ENCODE measurements at places on chromosomes 1 and 21.

- no peak for DNase-seq
Measured at GRCh38 chr1:26409191-26409807, 1.3 kb upstream of the LIN28A start.

DNA sequence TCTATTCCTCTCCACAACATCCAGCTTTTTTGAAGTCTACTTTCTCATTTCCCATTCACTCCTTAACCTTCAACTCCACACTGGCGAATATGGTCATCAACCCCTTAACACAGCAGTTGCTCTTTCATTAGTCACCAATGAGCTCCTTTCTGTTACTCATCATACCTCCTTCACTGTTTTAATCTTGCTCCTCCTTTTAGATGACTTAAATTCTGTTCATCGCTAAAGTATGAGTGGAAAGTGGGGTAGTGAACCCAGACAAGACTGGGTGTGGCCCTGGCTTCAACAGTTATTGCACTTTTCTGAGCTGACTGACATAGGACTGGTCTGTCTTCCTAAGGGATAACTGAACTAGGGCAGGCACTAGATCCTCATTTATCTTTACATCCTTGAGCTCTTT lies 51.3 kb downstream of the AKT3 start:
- DNase-seq, result peak; percentile 84

DNA sequence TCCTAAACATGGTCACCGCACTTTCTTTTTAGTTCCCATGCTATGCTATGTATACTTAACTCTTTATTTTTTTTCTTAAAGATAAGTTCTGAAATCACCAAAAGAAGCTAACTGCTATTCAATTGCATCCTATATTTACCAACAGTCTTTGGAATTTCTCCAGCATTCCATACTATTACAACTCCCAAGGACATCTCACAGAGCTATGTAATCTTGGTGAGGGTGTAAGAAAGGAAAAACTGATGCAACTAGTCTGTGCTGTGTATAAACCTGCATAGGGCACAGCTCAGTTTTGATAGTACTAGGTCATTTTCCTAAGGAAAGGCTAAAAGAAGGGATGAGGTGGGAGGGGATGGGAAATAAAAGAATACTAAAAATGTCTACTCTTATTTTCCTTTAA lies 78.0 kb downstream of the PTPN14 start:
- peak; percentile 80 for DNase-seq

- DNase-seq, result no peak
Measured at GRCh38 chr1:2059290-2059953, 9.2 kb downstream of the PRKCZ start.

DNA sequence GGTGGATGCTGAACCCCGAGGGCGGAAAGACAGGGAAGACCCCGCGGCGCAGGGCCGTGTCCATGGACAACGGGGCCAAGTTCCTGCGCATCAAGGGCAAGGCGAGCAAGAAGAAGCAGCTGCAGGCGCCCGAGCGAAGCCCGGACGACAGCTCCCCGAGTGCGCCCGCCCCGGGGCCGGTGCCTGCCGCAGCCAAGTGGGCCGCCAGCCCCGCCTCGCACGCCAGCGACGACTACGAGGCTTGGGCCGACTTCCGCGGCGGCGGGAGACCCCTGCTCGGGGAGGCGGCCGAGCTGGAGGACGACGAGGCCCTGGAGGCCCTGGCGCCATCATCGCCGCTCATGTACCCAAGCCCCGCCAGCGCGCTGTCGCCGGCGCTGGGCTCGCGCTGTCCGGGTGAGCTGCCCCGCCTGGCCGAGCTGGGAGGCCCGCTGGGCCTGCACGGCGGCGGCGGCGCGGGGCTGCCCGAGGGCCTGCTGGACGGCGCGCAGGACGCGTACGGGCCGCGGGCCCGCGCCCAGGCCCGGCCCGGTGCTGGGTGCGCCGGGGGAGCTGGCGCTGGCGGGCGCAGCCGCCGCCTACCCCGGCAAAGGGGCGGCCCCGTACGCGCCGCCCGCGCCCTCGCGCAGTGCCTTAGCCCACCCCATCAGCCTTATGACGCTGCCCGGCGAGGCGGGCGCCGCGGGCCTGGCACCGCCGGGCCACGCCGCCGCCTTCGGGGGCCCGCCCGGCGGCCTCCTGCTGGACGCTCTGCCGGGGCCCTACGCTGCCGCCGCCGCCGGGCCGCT lies 20.7 kb downstream of the FOXO6 start:
- peak; percentile 31 for DNase-seq

DNA sequence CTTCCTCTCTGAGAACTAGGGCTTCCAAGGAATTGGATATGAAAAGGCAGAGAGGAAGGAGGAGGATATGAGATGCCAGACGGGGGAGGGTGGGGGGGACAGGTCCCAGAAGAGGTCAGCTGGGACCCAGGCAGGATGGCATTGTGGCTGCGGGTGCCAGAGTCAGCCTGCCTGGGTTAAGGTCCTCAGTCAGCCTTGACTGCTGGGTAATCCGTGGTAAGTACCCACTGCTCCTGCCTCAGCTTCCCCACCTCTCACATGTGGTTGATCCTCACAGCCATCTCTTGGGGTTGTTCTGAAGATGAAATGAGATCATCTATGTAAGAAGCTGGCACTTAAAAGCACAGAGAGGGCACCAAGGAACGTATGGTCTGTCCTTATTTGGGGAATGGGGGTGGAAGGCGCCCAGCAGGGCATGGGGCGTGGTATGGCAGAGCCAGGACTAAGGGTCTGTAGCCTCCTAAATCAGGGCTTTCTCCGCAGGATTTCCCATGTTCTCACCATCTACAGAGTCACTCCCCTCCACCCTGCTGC lies 23.8 kb downstream of the ELF3 start:
- no peak for DNase-seq

DNA sequence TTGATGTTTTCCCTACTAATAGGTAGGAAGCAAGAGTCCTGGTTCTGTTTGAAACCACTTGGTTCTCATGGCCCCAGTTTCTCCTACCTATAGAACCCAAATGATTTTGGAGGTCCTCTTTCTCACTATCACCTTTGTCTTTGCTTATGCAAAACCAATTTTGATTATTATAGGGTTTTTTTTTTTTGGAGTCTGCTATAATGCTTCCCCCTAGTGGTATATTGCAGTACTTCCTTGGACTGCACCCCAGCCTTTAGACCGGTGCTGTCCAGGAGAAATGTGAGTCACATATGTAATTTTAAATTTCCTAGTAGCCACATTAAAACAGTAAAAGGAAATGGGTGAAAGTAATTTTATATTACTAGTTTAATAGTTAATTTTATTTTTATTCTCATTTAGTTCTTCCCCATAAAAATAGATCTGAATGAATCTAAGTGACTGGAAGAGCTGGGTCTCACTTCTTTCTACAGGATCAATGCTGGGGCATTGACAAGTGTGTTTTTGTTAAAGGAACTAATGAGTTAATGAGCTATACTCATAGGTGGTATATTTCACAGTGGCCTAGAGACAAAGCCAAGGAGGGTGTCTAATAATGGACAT lies 10.6 kb downstream of the FCMR start:
- peak; percentile 77 for DNase-seq

DNA sequence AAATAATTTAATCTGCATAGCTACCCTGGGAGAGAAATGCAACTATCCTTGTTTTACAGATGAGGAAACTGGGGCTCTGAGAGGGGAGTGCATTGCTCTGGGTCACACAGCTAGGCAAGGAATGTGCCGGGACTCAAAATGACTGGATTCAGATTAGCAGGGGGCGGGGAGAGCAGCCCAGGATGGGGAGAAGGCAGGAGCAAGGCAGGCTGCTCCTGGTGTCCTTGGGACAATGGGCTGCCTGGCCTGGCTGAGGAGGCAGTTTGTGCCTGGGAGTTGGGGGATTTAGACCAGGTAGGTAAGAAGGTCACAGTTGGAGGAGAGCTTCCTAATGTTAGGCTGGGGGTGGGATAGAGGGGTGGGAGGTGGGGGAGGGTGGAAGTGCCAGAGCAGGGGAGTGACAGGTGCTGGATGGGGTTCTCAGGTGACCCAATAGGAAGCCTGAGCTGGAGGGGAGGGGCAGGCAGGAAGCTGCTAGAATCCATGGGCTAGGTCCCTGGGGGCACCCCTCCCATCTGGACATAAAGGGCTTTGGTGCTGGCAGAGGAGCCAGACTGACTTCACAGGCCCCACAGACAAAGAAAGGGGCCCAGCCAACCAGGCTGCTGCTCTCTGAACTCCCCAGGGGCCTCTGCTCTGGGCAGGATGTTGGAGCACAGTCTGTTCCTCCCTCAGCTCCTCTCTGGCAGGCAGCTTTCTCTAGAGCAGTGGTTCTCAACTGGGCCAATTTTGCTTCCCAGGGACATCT lies 29.0 kb downstream of the TRIM62 start:
- no peak for DNase-seq

DNA sequence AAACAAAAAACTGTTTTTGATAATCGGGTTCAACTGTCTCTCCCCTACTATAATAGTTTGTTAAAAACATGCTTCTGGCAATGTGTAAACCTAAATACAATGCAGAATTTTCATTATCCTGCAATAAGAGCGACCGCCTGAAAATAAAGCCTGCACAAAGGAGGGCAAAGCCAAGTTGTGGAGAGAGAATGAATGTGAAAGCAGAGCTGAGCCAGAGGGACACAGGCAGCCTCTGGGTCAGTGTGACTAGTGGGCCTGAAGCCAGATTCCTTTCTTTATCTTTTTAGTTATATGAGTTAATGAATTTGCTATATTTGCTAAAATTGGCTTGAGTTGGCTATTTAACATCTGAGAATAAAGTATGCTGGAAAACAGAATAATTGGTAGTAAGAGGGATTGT lies 615.2 kb downstream of the PLA2G4A start:
- no peak for DNase-seq

DNA sequence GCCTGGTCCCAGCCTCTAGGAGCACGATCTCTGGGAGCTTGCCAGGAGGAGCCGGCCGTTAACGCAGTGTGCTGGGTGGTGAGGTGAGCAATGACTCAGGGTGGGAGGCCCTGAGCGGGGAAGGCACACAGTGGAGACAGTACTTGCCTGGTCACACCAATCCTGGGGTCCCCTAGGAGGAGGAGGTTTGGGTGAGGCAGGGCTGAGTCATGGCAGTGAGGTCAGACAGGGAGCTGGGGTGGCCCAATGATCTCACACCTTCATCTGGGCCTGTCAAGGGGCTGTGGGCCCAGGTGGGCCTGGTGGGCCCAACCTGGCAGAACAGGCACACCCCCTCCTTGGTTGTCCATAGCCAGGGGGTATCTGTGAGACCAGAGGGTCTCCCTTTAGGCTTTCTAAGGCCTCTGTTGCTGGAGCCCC lies 8.6 kb upstream of the EDN2 start:
- peak; percentile 97 for DNase-seq

- DNase-seq, result peak; percentile 73
Measured at GRCh38 chr1:67791686-67792085, 41.6 kb downstream of the GNG12 start.

GRCh38 chr1:71885171-71885570 lies 397.2 kb downstream of the NEGR1 start:
- peak; percentile 21 for DNase-seq

- no peak for DNase-seq
Measured at GRCh38 chr1:240947438-240948224, 335.7 kb upstream of the GREM2 start.

All from epithelial cell of esophagus (primary cell).